Activated naive CD8-positive, alpha-beta T cell treated with anti-CD3 and anti-CD28 coated beads, Interleukin-2, amount 50 U/mL, for 16 hours (primary cell): ENCODE measurements at places on chromosomes 5 and 9.

- DNase-seq, result no peak
Measured at GRCh38 chr9:113519426-113520108, 56.0 kb downstream of the RGS3 start.

GRCh38 chr9:111621895-111622480 is 9.1 kb upstream of the DNAJC25 start:
- no peak for DNase-seq

DNA sequence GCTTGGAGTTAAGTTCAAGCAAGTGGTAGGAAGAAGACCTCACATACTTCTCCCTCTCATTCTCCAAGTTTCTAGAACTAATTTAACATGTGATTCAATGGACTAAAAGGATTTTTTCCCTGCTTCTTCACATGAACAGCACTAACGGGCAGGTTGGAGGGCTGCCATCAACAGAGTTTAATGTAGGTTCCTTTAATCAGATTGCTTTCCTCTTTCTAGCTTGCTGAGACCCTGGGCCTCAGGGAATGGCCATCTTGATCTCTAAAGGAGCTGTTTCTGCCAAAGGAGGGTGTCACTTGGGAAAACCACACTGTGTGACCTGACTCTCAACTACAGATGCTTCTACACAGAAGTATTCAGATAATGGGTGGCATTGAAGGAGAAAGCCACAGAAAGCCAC is 223.3 kb downstream of the PIK3R1 start:
- no peak for DNase-seq

GRCh38 chr5:159850160-159850559 is 66.1 kb upstream of the ADRA1B start:
- DNase-seq, result no peak

DNA sequence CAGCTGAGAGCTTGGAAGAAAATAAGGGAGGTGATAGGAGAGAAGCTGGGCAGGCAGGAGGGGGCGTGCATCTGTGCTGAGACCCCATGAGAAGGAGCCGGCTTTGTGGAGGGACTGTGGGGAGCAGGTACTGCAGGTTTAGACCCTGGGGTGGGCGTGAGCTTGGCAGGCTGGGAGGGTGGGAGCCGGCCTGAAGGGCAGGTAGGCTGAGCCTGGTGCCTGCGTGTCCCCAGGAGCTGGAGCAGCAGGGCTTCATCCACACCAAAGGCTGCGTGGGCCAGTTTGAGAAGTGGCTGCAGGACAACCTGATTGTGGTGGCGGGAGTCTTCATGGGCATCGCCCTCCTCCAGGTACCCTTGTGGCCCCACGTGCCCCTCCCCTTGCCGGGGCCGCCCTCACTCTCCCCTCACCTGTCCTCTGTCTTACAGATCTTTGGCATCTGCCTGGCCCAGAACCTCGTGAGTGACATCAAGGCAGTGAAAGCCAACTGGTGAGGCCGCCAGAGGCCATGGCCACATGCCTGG is 9.2 kb downstream of the TSPAN17 start:
- DNase-seq, result no peak

DNA sequence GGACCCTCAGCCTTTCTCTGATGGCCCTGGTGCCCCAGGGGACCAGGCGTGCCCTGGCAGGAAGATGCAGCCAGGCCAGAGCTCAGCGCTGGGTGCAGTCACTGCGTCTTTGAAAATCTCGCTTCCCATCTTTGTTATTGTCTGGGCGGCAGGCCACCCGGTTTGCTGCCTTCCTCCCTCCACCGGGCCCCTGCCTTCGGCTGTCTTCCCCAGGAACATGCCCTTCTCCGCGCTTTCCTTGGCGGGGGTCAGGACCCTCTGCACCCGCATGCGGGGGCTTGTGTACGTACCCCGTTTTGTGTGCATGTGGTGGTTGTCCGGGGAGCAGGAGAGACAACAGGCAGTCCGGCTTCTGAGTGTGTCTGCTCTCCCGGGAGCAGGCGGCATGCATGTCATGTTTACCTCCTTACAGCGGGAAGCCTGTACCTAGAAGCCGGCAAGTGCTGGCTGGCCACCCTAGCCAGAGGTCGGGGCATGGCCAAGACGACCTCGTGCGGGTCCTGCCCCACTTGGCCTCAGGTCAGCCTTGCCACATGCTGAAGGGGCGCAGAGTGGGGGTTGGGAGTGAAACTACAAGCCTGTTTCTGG is 49.5 kb downstream of the DAB2IP start:
- DNase-seq, result no peak

DNA sequence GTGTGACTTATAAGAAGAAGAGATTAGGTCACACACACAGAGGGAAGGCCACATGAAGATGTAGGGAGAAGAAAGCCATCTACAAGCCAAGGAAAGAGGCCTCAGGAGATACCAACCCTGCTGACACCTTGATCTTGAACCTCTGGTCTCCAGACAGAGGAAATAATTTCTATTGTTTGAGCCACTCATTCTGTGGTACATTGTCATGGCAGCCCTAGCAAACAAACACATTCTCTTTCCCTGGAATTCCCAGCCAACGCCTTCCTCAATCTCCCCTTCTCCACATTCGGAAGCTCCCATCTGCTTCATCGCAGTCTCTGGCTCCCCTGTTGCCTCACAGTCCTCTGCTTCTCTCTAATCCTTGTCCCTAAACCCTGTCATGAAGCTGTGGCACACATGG is 16.7 kb downstream of the PTGS1 start:
- no peak for DNase-seq

GRCh38 chr9:14323985-14324650 is 10.2 kb upstream of the NFIB start:
- DNase-seq, result no peak

DNA sequence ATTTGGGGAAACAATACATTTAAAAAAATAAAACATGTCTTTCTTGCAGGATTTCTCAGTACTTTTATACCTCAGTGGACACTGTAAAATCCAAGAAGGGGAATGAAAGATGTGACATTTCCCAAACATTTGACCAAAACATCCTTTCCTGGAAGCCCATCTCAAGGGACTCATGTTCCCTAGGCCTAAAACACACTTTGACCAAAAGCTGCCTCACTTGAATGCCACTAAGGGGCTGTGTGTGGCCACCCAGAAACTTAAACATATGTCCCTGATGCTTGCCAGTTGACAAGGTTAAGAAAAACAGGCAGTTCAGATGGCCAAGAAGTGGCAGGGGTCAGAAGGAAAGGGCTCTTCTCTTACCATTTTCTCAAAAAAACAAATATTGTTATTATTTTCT is 73.6 kb downstream of the EPB41L4B start:
- DNase-seq, result no peak

DNA sequence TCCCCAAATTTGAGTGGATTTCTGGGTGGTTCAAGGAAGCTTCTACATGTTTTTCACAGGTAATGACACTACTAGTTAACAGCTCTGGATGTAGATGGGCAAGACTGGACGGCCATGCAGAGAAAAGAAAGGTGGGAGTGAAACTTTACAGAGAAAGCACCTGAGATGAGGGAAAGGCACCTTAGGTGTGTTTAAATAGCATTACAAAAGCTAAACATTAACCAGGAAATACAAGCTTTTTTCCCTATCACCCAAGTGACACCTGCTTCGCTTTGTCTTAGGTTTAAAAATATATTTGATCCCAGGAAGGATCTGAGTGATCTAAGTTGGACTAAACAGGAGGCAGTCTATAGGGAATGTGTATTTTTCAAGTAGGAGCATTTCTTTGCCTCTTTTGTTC is 8.3 kb downstream of the C9orf152 start:
- no peak for DNase-seq

DNA sequence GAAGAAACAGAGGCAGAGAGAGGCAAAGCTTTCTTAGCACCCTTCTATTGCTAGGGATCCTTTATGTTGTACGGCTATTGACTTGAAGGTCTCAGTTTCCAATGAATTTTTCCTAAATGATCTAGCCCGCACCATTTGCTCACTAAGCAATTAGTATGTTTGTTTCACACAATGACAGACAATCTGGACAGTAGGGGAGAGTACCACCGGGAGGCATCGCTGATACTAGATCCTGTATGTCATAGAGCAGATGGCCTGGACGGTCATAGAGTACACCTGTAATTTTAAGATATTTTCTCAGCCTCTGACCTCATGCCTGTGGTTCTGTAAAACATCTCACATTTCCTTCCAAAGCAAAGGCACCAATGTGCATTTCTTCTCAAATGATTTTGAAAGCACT is 194.3 kb downstream of the TLE4 start:
- DNase-seq, result no peak

DNA sequence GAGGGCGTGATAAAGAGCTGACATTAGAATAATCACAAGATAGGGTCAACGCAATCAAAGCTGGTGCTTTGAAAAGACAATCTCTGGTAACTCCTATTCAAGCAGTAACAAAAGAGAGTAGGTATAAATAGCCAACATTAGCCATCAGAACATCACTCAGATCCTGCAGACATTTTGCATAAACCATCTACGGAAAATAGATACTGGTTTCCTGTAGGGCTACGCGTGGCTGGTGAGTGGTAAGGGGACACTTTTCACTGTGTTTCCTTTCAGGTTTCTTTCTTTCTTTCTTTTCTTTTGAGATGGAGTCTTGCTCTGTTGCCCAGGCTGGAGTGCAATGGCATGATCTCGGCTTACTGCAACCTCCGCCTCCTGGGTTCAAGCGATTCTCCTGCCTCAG is 22.3 kb downstream of the TTF1 start:
- DNase-seq, result no peak

DNA sequence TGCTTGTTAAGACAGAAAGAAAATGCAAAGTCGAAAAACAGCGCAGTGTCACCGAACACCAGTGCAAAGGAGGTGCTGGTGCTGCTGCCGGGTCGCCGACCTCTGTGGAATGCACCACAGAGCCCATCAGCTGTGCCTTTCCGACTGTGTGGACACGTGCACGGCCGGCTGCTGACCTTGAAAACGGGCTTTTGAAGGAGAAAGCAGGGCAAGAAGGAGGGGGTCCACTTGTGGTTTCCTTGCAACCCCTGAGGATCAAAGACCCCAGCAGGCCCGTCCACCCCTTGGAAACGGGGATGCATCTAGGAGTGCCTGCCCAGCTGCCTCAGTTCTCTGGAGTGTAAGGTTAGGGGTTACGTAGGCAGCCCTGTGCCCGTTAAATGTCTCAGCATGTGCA is 6.2 kb upstream of the OLFM1 start:
- no peak for DNase-seq

GRCh38 chr5:63401436-63402046 is 560.7 kb downstream of the HTR1A start:
- no peak for DNase-seq
